Keratinocyte (primary cell): ENCODE measurements at places on chromosomes 2 and 18.

DNA sequence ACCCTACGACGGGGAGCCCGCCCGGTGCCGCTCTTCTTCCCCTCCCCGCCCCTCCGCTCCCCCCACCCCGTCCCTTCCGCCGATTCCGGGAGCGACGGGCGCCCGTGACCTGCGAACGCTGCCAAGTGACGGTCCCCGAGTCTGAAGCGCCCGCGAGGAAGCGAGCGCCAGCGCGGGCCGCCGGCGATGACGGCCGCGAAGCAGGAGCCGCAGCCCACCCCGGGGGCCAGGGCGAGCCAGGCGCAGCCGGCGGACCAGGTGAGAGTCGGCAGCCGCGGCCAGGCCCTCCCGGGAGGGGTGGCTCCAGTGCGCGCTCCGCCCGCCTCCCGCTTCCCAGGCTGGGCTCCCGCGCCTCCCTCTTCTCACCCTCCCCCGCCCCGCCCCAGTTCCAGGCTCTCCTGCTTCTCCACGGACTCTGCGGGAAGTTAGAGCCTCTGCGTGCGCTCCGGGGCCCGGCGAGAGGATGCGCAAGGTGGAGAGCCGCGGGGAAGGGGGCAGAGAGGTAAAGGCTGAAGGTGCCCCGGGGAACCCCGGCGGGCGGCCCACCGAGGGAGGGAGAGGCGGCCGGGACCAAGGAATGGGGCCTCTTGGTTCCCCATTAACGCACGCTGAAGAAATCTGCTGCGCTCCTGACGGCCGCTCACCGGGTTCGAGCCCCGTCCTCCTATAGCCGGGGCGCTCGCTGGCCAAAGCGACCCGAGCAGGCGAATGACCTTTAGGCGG lies 719.5 kb downstream of the DPP10 start:
- DNase-seq: no peak

DNA sequence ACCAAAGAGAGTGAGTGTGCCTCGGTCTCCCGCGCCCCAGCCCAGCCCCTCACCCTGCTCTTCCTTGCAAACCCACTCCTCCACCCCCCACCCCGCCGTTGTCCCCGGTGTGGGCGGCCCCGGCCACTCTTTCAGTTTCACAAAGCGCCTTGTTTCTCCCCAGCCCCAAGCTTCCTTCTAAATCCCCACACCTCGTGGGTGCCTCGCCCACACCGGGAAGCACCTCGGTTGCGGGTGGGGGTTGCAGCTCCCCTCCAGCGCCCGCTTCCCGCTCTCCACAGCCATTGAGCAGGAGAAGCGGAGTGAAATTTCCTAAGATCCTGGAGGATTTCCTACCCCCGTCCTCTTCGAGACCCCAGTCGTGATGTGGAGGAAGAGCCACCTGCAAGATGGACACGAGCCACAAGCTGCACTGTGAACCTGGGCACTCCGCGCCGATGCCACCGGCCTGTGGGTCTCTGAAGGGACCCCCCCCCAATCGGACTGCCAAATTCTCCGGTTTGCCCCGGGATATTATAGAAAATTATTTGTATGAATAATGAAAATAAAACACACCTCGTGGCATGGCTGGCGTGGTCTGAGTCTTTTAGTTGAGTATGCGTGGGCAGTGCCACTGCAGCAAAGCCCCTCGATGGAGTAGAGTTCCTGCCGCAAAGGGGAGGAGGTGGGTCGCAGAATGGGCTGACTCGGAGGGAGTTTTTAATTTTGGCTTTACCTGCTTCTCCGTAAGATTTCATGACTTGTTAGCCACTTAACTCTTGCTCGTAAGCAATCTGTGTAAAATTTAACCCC lies 848 bp downstream of the TMSB10 start:
- DNase-seq: no peak

GRCh38 chr2:43185146-43185545 lies 41.3 kb downstream of the ZFP36L2 start:
- no peak for DNase-seq

- DNase-seq: no peak
These were observed 77.2 kb downstream of the LTBP1 start for GRCh38 chr2:33023728-33024500.

DNA sequence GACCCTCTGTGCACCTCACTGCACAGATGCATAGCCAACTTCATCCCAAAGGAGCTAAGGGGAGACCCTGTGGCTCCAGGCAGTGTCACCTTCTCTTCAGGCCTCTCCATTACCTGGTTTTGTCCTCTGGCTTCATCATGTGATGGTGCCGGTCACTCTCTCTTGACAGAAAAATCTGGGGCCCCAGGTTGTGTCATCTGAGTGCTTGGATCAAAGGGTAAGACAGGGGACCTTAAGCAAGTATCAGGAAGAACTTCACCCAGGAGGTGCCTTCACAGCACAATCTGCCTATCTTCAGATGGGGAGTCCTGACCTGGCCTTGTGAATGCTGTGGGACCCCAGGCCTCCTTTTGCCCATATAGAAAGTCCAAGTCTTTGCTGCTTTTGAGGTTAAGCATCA lies 104.4 kb downstream of the POLR1A start:
- DNase-seq: no peak

DNA sequence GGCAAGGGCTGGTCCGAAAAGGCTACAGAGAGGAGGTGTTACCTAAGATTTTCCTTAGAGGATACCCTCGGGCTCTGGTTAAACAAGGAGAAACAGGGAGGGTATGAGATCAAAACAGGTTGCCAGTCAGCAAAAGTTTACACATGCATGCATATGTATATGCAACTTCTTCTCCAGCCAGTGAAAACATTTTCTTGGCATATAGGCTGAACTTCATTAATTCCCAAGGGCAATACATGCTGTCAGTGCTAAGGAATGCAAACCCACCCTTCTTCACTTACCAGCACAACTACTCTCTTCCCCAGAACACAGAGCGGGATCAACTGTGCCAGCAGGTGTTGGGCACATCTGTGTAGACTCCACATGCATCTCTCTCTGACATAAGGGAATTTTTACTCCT lies 176.0 kb downstream of the GFPT1 start:
- no peak for DNase-seq

- no peak for DNase-seq
These were observed 69.5 kb upstream of the PELI1 start for GRCh38 chr2:64213532-64214275.

GRCh38 chr2:95274291-95275150 lies at the start of gene PROM2:
TSS of gene PROM2 (plus strand) at chr2:95274449. CDS start at chr2:95274586, 137 bp downstream.
- DNase-seq: no peak

DNA sequence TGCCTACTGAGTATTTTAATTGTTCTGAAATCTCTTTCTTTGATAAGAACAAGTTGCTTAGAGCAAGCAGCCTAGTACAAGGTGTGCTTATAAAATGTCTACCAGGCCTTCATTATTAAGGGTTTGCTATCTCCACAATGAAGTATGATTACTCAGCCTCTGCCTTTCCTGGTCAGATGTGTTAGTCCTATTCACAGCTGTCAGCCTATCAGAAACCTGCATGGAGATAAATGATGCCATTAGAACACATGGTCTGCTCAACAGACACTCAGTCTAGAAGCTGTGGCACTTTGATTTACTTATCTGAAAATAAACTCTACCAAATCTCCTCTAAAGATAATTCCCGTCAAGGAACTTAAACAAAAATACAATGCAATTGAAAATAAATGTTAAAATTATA lies 448.7 kb downstream of the ERBB4 start:
- DNase-seq: no peak

DNA sequence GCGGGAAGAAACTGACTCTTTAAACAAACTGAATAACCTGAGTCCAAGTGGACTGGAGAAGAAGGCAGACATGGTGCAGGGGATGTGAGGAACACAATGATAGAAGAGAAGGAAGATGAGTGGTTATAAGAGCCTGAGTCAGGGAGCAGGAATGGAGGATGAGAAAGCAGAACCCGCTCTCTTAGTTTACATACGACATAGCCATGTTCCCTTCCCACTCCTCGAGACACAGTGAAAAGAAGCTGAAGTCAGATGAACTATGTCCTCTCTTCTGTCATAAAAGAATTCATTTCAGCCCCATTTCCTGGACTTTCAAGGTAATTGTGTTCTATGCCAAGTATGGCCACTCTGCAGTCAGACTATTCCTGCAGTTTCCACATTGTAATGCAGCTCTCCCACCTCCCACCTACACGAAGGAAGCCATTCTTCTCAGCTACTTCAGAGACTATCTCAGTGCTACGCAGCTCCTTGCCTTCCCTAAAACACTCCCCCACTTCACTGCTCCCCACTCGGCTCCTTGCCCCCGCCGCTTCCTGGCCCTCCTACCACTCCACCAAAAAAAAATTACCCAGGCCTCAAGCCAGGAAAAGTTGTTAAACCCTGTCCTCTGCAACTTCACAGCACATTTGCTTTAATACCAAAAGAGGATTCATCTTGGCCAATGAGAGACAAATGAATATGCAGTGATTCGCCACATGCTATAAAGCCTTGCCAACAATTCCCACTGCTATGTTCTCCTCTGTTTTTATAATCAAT lies 323.4 kb upstream of the EPHA4 start:
- no peak for DNase-seq

DNA sequence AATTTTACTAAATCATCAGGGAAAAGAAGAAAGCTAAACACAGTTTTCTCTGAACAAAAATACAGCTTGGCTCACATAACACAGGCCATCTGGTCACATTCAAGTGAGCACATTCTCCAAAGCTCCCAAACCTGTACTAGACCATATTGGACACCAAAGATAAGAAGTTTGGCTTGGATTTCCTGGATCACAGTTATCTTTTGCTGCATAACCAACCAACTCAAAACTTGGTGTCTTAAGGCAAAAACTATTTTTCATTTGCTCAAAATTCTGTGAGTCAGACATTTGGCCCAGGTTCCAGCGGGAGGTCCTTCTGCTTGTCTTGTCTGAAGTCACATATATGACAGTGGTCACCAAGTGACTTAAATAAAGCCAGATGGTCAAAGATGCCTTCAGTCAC lies 83.2 kb downstream of the GYPC start:
- DNase-seq: no peak

GRCh38 chr2:53234548-53234903 lies 533.1 kb upstream of the CHAC2 start:
- no peak for DNase-seq

DNA sequence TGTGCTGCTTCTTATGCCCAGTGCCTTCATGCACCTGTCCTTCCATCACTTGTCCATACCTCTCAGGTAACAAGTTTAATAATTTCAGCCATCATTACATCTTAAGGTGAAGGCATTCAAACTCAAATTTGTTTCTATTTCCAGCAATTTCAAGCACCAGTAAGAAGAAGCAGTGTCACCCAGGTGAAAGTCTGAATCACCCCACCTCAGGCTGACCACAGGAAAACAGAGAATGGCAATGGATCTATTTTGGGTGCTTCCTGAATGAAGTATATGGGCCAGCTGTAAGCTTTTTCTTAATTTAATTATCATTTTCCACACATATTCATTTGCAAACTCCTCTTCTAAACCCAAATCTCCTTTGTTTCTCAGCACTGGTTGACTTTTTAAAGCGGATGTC lies 372.7 kb upstream of the SOX11 start:
- no peak for DNase-seq

DNA sequence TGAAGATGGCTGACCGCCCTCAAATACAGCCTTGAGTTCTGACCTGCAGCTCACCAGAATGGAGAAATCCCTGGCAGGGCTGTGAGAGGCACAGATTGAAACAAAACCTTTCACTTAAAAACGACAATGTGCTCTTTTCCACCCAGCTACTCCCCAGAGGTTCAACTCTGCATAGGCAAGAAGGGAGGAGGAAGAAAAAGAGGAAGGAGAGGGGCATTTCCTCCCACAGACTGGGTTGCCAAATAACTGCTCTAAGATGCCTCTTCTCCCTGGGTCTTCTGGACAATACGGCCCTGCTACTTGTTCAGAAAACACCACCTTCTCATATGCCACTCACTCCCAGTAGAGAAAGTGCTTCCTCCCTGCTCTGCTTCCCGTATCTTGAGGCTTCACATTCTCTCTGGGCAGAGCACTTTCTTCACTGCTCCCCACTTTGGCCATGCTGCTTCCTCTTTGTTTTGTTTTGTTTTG lies 136.4 kb upstream of the SLC1A4 start:
- no peak for DNase-seq

DNA sequence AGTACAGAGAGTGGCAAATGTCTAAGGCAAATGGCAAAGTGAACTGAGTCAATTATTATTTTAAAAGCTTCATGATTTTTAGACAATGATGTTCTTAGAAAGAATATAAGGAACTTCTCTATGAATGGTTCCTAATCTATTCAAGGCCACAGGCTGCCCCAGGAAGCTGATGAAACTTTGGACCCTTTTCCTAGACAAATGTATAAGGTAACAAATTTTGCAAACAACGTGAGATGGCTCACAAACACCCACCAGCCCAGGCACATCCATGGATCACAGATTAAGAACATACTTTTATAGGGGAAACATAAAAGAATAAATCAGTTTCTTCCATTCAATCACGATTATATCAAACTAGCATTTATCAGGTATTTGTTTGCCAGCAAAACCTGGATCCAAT lies 659.0 kb downstream of the IRS1 start:
- no peak for DNase-seq

DNA sequence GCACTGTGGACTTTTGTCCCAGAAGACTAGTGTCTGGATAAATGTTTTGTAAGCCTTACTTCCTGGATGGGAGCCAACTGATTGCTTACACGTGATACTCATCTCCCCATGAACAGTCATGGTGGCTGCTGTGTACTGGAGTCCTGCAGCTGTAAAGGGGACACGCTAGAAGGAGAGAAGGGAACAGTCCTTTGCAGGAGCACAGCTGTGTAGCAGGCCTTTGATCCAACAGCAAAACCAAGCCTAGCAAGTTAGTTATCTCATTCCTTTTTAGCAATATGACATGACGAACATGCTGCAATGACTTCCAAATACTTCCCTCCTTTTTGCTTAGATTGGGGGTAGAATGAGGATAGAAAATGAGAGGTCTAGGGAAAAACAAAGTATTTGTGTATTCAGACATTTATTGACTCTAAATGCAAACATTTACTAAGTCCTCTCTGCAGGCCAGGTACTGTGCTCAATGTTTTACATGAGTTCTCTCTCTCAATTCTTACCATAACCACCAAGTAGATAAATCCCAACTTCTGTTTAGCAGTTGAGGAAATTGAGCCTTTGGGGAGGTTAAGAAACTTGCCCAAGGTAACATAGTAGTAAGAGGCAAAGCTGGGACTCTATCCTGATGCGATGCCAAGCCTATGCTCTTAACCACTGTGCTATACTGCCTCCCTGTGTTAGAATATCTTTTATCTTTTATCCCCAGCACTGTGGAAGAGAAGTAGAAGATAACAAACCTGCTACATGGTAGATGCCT lies 55.4 kb upstream of the CD28 start:
- DNase-seq: no peak

- DNase-seq: no peak
These were observed 275.3 kb downstream of the DCC start for GRCh38 chr18:52615321-52615720.

GRCh38 chr2:74887445-74887951 lies 53.6 kb downstream of the HK2 start:
- peak; percentile 88 for DNase-seq
